ENCODE measurements at places on chromosomes 3 and 15.

- no peak for DNase-seq
These were observed 30.1 kb downstream of the ZDHHC19 start for GRCh38 chr3:196181127-196181546.

DNA sequence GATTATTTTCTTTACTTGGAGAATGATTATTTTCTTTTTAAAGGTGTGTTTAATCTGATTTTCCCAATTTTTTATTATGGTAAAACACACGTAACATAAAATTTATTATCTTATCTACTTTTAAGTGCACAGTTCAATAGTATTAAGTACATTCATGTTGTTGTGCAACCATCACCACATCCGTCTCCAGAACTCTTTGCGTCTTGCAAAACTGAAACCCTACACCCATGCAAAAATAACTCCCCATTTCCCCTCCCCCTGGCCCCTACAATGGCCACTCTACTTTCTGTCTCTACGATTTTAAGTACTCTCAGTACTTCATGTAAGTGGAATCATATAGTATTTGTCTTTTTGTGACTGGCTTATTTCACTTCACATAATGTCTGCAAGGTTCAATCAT lies 230.7 kb downstream of the SATB1 start:
- no peak for DNase-seq

GRCh38 chr3:168113848-168114247 lies 18.1 kb upstream of the GOLIM4 start:
- DNase-seq = no peak

DNA sequence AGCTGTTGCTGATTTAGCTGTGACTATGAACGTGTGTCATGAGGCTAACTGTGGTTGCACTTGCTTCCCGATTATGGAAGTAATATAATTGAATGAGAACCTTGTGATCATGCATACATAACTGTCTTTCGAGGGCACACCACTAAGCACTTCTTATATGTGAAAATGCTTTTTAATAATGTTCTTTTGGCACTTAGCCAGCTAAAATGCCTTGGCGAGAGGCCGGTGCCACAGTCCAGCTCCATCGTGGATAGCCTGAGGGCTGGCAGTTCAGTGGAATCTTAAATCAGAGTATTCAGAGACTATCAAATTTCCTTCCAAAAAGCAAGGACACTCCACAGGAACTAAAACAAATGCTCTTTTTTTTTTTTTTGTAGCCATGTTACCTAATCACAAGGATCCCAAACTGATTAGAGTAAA lies 161.6 kb upstream of the FRMD4B start:
- DNase-seq = no peak

DNA sequence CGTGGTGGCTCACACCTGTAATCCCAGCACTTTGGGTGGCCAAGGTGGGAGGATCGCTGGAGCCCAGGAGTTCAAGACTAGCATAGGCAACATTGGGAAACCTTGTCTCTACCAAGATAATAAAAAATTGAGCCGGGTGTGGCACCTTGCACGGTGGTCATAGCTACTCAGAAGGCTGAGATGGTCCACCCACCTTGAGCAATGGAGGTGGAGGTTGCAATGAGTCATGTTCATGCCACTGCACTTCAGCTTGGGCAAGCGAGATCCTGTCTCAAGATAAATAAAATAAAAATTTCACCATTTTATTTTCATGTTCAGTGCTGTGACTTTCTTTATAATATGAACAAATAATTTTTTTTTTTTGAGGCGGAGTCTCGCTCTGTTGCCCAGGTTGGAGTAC lies 12.5 kb downstream of the MAPK6 start:
- DNase-seq = no peak

- no peak for DNase-seq
These were observed 820.8 kb downstream of the TBL1XR1 start for GRCh38 chr3:176376531-176376930.

GRCh38 chr3:57978316-57978715 lies 29.9 kb upstream of the FLNB start:
- no peak for DNase-seq

GRCh38 chr3:167814441-167814951 lies 79.0 kb downstream of the SERPINI1 start:
- peak; percentile 17 for DNase-seq

GRCh38 chr3:153853163-153853562 lies 268.0 kb upstream of the ARHGEF26 start:
- DNase-seq = no peak
